ENCODE measurements at places on chromosomes 16 and 17. TPM values are rescaled to one million over a fixed set of nuclear protein-coding genes. Genes with fewer than 3 reads are reported as not detected.

DNA sequence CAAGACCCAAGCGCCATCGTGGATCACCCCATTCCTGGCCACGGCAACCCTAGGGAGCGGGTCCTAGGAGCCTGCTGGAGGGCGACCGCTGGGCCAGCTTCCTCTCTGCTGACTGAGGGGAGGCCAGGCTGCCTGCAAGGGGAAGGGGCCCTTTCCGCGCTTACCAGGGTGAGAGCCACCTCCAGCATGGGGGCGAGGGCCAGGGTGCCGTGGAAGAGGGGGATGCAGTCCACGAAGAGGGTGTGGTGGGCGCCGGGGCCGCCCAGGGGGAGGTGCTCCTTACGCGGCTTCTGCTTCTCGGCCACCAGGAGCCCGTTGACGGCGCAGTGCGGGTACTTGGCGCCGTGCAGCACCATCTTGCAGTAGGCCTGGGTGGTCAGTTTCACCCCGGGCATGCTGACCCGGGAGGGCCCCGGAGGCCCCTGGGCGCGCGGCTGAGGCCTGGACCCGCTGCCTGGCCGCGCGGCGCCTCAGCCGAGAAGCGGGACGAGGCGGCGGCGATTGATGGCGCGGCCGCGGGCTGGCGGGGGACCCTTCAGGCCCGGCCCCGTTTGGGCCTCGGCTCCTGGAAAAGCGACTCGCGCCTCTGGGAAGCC, 345 bp downstream of the EMC8 start:
- no peak for DNase-seq

GRCh38 chr16:68640972-68641371, 4.1 kb upstream of the CDH3 start:
- DNase-seq = no peak

DNA sequence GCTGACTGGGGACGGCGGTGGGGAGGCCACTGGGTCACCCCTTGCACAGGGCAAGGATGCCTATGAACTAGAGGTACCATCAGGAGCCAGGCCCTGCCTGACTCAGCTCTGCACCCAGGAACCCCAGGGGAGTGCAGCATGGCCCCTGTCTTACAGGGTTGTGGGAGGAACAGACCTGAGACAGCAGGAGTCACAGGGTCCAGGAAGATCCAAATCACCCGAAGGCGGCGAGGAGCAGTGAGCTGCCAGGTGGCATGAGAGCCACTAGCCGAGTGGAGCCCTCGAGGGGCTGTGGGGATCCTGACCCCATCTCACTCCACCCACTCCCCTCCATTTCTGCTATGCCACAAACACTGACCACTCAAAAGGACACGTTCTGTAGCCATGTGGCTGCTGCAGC, 30.8 kb downstream of the PLD6 start:
- DNase-seq = no peak

Gene SENP3
- total RNA-seq = 67.0 TPM

GRCh38 chr16:74622005-74622404, 15.1 kb upstream of the GLG1 start:
- DNase-seq = no peak

DNA sequence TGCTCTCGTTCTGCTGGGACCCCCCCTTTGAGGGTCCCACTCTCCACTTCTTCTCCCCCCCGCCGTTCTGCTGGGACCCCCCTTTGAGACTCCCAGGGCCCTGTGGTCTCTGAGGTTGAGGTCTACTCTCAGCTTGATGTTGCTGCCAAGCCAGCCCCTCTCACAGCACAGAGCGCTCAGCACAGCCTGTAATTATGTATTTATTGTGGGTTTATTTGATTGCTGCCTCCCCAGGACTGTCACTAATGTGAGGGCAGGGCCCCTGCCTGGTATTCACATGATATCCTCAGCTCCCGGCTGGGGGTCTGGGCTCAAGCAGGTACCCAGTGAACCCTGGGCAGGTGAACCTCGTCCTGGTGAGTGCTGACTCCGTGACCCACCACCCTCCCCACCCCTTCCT, 35.4 kb downstream of the ACTG1 start:
- DNase-seq = no peak

Gene KRT36
- total RNA-seq = not detected

DNA sequence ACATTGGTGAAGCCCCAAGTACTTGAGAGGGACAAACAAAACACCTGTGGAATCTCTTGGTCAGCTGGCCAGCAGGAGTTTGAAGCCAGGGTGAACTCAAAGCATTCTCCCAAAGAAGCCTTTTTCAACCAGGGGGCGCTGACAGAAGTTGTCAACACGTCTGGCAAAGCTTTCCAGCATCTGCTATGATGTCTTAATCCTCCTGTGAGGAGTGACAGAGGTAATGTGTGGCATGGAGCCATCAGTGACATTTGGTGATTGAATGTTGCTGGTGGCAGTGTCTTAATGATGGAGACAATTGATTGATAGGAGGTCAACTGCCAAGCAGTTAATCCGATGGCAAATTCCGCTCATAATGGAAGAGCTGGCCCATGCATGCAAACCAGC, 257.6 kb upstream of the HSBP1 start:
- DNase-seq = no peak

Gene PTX4
- not detected for total RNA-seq

DNA sequence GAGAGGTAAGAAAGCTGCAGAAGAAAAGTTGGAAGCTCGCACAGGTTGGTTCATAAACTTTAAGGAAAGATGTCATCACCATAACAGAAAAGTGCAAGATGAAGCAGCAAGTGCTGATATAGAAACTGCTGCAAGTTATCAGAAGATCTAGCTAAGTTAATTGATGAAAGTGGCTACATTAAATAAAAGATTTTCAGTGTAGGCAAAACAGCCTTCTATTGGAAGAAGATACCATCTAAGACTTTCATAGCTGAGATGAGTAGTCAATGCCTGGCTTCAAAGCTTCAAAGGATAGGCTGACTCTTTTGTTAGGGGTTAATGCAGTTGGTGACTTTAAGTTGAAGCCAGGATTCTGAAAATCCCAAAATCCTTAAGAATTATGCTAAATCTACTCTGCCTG, 24.0 kb downstream of the CYLD start:
- no peak for DNase-seq

- DNase-seq = no peak
Observed at GRCh38 chr17:20159406-20160069, 150.4 kb downstream of the SPECC1 start.

- no peak for DNase-seq
Observed at GRCh38 chr17:28615260-28615940, 1.4 kb upstream of the RSKR start.

Gene MYO15A
- total RNA-seq = 0.13 TPM

GRCh38 chr17:81347437-81347836, 47.8 kb upstream of the BAHCC1 start:
- DNase-seq = no peak

DNA sequence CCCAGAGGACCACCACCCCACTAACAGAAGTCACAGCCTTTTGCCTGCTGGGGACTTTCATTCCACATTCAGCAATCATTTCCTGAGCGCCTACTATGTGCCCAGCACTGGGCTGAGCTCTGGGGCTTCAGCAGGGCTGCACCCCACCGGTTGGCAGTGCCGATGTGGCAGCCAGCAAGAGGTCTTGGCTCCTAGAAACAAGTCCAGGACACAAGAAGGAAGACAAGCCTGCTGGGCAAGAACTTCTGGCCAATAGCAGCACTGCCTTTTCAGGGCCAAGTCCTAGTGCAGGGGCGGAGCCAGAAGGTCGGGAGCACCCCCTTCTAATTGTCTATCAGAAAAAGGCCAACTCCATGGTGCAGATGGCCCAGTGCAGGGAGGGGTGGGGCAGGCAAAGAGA, 13.0 kb upstream of the HOXB9 start:
- no peak for DNase-seq

Gene P2RX5
- total RNA-seq = 24.8 TPM

GRCh38 chr16:67989322-67990017, 9.2 kb upstream of the DPEP3 start:
- no peak for DNase-seq

Gene ALOX12B
- 0.32 TPM for total RNA-seq

DNA sequence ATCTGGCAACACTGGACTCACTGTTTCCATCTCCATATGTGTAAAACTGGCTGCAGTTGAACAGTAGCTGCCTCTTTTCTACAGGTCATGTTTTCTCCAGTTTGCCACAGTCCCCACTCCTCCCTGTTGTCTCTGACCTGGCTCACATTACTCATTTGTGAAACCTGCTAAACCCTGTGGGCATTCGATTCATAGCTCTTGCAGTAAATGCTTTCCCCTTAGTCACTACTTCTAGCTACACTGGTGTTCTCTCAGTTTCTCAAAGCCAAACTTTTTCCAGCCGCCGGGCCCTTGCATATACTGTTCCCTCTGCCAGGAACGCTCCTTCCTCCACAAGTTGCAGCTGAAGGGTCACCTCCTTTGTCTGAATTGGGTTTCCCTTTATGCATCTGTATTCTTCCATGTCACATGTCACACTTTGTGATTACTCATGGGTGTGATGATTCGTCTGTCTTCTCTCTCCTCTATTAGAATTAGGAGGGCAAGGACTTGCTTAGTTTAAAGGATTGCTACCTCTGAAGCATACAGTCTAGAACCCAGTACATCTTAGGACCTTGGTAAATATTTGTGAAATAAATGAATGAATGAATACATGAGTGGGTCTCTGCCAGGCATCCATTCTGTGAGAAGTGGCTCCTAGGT, 15.0 kb upstream of the MT4 start:
- DNase-seq = no peak

DNA sequence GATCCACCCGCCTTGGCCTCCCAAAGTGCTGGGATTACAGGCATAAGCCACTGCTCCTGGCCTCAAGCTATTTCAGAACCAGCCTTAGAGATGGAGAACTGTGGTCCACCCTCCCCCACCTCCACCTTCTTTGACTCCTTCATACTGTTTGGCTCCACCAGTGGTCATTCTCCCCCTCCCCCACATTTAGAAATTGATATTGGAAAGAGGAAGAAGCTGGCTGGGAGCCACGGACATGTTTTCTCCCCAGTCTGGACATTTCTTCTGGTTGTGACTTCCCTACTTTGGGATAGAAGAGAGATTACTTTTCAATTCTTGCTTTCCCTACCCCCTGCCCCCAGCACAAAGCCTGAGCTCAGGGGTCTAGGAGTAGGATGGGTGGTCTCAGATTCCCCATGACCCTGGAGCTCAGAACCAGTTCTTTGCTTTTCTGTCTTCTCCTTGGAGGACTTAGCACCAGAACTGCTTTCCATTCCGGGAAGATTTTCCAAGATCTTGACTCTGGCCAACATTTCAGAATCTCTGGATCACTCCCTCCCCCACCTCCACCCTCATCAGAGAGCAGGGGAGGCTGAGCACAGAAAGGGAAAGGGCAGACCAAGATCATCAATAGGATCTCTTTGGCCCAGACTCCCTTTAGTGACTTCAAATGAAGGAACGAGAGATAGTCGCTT, 16.3 kb downstream of the CAVIN1 start:
- no peak for DNase-seq

DNA sequence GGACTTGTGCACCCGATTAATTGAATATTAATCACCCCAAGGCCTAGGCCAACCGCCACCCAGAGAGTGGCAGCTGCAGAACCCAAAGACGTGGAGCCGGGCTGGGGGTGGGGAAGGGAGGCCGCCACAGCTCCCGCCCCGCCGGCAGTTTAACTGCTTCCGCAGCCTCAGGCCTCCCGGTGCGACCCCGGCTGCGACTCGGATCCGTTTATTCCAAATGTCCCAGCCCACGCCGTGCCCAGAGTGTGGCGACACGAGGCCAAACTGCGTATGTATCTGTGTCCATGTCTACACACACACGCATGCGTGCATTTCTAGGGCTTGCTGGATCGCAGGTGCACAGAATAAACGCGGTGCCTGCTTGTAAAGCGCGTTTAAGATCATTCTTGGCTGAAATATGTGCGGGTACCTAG, 802 bp upstream of the TOB1 start:
- DNase-seq = no peak

Gene FAM171A2
- 1.7 TPM for total RNA-seq

- DNase-seq = no peak
Observed at GRCh38 chr17:69711541-69711940, 297.0 kb downstream of the MAP2K6 start.

DNA sequence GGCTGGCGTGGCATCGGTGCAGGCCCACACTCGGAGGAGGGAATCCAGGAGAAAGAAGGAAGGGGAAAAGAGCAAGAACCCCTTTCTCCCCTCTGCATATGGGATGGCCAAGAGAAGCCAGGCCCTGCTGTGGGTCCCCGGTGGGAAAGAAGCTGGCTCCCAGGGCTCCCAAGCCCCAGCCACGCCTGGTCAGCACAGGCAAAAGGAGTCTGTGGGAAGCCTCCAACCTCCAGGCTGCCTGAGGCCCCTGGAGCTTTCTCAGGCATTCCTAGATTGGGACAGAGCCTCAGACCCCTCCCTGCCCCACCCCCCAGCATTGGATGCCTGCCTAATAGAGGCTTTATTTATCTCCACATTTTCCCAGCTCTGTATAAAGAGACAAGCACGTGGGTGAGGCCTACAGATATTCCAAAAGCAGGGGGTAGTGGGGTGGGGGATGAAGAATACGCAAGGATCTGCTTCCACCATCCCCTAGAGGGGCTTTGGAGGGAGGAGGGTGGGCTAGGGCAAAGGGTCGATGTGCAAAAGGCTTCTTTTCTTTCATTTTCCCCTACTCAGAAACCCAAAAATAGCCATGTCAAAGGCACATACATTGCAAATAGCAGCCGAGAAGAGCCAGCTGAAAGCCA, 56.4 kb downstream of the MPRIP start:
- DNase-seq = no peak

DNA sequence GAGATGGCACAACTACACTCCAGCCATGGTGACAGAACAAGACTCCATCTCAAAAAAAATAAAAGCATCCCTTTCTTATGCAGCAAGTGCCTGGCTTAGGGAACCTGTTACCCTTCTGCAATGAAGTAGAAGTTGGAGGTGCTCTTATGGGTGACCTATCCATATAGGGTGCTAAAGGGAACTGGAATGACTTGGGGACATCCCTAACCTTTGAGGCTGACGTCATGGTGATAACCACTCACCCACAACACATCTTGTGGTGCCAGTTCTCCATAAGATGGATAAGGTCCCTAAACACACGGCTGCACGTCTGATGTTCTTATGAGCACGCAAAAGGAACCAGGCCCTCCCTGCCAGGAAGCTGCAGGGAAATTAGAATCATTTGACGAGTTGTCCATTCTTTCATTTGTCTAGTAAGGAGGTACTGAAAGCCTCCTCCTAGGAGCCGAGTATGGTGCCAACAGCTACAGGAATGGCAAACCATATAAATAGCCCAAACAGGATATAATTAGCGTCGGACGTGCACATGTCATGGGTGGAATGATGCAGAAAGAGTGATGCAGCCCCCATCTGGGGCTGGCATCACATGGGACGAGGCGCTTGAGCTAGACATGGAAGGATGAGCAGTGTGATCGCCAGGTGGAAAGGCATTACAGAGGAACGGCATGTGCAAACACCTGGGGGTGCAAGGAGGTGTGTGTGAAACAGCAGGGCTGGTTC, 52.5 kb downstream of the ARHGAP27 start:
- DNase-seq = no peak

DNA sequence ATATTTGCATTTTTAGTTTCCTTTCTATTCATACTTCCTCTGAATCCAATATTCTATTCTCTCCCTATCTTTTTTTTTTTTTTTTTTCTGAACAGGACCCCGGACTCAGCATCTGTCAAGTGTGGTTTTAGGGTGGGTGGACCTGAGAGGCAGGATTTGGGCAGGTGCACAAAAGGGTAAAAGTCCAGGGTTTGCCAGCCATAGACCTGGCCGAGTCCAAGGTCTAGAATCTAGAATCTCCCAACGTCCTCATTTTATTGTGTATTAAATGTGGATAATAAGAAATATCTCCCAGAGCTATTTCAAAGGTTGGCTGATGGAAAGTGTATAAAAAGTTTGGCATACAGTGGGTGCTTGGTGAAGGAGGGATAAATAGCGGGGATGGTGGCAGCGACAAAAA, 273.3 kb upstream of the MAF start:
- no peak for DNase-seq

Gene NLRC3
- 18.2 TPM for total RNA-seq

GRCh38 chr16:31382485-31383161, 10.5 kb upstream of the ITGAD start:
- DNase-seq = no peak
